ENCODE measurements at places on chromosomes 5 and 9.

- no peak for DNase-seq
These were observed 185.1 kb downstream of the SMARCA2 start for GRCh38 chr9:2199999-2200796.

DNA sequence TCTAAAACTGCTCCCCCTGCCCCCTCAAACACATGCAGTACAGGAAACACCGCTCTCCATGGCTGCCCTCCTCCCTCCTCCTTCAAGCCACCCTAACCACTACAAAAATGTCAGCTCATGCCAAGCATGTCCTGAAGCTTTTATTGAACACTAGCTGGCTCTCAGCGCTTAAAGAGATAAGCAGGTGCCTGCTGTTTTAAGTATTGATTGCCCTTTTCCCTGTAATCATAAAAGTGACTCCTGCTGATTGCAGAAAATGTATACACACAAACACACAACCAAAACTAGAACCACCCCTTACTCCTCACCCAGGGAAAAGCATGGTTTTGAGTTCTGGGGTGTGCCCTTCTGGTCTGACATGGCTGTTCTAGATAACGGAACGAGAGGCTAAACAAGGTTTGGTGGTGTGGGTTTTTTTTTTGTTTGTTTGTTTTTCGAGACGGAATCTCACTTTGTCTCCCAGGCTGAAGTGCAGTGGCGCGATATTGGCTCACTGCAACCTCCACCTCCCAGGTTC, 3.7 kb upstream of the UCK1 start:
- DNase-seq: no peak

GRCh38 chr5:56457887-56458812, 225.0 kb upstream of the ANKRD55 start:
- DNase-seq: no peak

DNA sequence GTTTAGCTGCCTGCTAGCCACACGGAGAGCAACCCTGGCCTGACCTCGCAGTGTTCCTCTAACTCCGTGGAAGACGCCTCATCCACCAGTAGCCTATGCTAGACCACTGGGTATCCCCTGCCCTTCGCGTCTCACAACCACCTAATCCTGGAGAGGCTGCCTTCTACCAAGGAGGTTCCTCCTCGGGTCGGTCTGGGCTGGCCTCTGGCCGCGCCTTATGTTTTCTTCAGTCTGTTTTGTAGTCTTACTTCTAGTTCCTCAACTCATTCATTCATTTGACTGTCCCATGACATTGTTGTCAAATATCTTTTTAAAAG, 1.6 kb upstream of the TPM2 start:
- DNase-seq: no peak

DNA sequence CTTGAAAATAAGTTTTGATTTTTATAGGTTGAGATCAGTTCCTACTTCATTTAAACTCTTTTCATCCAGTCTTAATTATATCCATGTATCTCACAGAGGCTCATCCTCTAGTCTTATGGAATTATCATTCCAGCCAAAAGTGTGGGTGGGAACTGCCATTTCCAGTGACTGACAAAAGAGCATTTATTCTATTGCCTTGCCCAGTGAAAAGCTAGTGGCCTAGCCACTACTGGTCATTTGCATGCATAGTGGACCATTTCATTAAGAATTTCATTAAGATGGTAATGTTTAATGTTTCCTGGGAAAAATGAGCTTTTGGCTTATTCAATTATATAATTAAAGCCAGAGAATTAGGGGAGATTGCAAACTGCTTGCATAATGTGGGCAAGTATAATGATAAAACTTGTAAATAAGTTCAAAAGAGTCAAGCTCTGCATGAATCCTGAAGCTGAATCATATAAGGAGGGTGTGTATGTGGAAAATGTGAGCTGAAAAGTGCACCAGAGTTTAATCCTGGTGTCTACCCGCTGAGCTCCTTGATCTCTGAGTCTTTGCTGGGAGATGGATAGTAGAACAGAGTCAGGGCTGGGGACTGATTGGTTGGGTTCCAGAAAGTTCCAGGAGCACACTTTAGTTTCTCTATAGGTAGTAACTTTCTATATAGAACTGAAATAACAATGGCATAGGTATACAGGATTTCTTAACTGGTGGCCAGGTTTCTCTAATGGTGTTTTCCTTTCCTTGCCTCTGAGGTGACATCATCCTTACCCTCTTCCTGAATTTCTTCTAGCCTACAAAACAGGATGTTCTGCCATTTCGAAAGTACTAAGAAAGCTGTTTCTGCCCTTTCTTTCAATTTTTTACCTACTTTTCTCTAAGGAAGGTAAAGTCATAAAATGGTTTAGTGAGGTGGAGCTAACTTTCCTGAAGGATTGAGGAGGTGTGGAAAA, 78.5 kb downstream of the KIF4B start:
- DNase-seq: no peak

DNA sequence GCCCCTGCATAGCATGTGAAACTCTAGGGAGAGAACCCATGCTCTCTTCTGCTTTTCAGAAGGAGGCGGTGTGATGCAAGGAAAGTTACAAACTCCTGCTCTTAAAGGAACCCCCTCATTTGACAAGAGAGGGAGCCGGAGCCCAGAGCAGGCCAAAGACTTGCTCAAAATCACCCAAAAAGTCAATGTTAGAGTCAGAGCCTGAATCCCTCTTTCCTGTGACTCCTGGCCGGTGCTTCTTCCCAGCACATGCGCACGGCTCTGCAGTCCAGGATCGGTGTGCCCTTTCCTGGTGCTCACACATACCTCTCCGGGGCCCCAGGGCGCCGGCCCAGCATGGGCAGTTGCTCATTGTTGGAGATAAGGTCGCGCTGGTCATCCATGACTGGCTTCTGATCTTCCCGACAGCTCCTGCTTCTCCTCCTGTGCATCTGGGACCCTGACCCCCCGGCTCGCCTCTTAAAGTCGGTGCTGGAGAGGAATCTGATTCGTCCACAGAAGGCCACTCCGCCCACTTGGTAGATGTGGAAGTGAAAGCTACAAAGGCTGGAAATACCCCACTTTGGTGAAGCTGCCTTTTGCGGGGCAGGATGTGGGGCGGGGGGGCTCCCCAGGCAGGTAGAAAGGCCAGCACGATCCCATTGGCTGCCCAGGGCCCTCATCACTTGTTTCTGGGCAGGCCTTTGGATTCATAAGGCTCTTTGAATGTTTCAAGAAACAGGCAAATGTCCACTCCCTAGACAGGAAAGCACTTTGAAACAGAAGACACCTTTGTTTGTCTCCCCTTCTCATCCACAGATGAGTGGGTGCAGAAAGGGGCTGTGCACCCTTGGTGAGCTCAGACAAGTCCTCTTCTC, at the start of gene CD74:
CD74 (minus strand) TSS at position 592 of the 857 bp plus-strand sequence; CDS start at position 431, 161 bp downstream.
- DNase-seq: peak; percentile 62

DNA sequence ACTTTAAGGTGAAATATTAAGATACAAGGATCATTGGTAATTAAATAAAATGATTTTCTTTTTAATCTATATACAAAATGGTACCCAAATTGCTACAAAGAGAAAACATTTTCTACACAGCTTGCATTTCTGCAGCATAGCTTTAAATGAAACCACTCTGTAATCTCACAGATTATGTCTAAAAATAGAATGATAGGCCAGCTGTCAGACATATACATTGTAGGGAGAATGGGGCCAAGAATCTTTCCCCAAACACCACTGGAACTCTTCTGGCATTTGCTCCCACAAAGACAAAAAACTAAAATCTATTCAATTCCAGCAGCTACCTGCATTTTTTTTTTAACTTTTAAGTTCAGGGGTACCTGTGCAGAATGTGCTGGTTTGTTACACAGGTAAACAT, 124.1 kb upstream of the NR5A1 start:
- DNase-seq: no peak

GRCh38 chr5:103918668-103919367, 356.2 kb upstream of the NUDT12 start:
- no peak for DNase-seq

DNA sequence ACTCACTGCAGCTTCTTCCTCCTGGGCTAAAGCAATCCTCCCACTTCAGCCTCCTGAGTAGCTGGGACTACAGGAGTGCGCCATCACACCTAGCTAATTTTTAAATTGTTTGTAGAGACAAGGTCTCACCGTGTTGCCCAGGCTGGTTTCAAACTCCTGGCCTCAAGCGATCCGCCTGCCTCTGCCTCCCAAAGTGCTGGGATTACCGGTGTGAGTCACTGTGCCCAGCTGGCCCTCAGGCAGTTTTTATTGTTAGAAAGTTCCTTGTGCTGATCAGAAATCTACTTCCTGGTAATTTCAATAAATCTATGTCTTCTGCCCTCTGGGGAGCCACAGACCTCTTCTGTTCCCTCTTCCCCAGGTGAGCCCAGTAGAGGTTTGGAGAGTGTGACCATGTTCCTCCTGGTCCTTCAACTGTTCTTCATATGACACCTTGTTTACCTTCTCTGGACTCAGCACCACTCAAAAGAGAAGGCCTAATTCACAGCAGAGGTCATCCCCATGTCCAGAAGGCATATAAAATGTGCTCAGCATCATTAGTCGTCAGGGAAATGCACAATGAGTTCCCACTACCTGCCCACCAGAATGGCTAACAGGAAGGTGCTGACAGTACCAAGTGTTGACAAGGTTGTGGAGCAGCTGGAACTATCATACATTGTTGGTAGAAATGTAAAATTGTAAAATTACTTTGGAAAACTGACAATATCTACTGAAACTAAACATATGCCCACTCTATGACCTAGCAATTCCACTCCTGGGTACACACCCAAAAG, 10.4 kb downstream of the TMOD1 start:
- DNase-seq: no peak
